ENCODE measurements at places on chromosomes 4 and X.

DNA sequence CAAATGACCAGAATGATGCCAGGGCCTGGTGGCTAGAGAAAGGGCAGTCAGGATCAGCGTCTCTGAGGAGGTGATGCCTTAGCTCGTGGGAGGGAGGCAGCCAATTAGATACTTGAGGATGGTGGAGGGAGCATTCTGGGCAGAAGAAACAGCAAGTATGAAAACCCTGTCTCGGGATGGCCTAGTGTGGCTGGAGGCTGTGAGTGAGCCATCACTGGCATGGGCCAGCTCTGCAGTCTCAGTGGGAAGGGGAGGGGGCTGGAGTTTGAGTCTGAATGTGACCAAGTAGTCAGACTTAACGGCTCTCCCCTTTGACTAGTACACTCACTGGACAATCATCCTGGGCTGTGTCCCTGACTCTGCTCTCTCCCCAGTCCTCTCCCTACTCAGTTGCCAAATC is 7.1 kb downstream of the CNGA2 start:
- DNase-seq = no peak

GRCh38 chr4:138174981-138175794 is 67.0 kb downstream of the SLC7A11 start:
- DNase-seq = no peak

DNA sequence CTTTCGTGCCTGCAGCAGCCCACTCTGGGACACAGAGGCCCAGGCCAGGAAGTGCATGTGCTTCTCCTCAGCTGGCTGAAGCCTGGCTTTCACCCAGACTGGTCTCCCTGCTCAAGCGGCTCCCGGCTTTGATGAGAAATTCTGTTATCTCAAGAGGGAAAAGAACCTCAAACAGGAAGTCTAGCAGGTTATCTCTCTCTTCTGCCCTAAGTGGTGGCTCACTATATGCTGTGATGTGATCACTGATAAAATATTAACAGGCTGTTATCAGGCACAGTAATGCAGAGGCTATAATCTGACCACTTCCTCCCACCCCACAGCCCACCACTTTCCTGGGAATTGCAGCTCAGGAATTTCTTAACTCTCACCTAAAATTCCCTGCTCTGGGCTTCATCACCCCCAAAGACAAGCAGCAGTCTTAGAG is 13.3 kb downstream of the CLDN2 start:
- no peak for DNase-seq

DNA sequence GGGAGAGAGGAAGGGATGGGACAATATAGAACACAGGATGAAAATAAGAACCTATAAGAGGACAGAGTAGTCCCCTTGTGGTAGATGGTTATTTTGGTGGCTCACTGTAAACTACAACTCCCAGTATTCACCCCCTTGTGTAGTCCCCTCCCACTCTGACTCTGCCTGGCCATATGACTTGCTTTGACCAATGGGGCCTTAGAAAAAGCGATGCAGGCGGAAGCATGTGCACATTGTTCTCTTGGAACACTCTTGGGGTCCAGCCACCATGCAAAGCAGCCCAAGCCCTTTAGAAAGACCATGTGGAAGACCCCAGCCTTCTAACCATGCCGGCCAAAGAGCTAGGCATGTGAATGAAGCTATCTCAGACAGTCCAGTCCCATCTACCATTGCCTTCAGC is 415.0 kb downstream of the BCOR start:
- no peak for DNase-seq

- no peak for DNase-seq
These were observed 16.2 kb upstream of the LAMP2 start for GRCh38 chrX:120485315-120485637.

DNA sequence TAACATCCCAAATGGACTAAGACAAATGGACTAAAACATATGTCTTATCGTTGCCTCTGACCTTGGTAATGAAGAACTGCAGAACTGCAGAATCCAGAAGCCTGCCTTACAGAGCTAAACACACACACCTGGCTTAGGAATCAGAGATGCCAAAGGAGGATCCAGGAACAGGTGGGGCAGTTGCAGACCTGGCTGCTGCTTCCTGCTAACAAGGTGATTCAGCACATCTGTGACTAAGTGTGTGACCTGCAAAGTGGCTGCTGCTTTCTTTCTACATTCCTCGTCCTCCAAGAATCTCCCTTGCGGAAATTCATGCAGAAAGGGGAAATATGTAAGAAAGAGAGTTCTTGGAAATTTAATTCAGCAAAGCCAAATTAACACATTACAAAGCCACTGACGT is 96.8 kb upstream of the NLGN4X start:
- no peak for DNase-seq

GRCh38 chr4:39637586-39638353 is 895 bp downstream of the SMIM14 start:
- DNase-seq = peak; percentile 35

GRCh38 chr4:143424276-143424675 is 87.6 kb downstream of the GAB1 start:
- no peak for DNase-seq

GRCh38 chr4:95431678-95432077 is 117.1 kb downstream of the UNC5C start:
- no peak for DNase-seq

- DNase-seq = no peak
These were observed 84.8 kb upstream of the BMP2K start for GRCh38 chr4:78691334-78691754.

DNA sequence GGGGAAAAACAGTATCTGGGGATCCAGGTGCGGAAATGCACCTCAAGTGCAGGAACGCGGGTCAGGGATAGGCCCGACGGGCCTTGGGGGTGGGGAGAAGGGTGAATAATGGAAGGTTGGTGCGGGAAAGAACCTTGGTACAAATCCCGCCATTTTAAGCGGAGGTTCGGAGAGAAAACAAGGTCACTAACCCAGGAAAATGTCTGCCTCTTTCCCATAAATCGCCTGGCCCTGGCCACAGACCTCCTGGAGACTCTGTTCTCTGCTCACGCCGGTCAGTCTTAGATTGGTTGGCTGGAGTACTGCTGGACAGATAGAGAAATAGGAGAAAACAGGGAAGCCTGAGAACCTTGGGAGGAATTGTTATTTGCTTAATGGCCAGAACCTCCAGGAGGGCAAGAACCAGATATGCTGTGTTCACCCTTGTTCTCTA is 897 bp upstream of the FBXL5 start:
- no peak for DNase-seq
